SW 1271 (cell line): ENCODE measurements at places on chromosomes 6 and 20.

GRCh38 chr6:18515767-18516166 is 128.6 kb downstream of the RNF144B start:
- DNase-seq = no peak

- no peak for DNase-seq
Observed at GRCh38 chr6:111573131-111573883, 32.4 kb downstream of the TRAF3IP2 start.

GRCh38 chr20:54044156-54044555 is 26.2 kb downstream of the BCAS1 start:
- no peak for DNase-seq

DNA sequence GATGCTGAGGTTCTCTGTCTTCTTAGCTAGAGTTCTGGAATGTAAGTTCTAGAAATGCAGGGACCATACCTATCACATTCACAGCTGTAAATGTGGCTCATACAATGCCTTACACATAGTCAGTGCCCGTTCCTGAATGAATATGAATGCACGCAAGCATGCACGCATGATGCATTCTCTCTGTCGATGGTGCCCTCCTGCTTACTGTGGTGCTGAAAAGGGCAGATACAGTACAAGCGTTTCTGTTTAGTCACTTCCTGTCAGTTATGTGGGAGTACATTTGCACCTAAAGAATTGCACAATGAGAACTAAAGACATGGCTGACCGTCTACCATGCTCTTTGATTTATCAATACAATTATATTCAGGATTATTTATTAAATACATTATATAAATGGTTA is 152.2 kb upstream of the SOX4 start:
- DNase-seq = no peak
